Kidney epithelial cell (primary cell): ENCODE measurements at places on chromosomes 13 and 19. TPM values are rescaled to one million over a fixed set of nuclear protein-coding genes. Genes with fewer than 3 reads are reported as not detected.
A peak's percentile ranks its signal among the peaks of the same experiment; 100 is the strongest.

DNA sequence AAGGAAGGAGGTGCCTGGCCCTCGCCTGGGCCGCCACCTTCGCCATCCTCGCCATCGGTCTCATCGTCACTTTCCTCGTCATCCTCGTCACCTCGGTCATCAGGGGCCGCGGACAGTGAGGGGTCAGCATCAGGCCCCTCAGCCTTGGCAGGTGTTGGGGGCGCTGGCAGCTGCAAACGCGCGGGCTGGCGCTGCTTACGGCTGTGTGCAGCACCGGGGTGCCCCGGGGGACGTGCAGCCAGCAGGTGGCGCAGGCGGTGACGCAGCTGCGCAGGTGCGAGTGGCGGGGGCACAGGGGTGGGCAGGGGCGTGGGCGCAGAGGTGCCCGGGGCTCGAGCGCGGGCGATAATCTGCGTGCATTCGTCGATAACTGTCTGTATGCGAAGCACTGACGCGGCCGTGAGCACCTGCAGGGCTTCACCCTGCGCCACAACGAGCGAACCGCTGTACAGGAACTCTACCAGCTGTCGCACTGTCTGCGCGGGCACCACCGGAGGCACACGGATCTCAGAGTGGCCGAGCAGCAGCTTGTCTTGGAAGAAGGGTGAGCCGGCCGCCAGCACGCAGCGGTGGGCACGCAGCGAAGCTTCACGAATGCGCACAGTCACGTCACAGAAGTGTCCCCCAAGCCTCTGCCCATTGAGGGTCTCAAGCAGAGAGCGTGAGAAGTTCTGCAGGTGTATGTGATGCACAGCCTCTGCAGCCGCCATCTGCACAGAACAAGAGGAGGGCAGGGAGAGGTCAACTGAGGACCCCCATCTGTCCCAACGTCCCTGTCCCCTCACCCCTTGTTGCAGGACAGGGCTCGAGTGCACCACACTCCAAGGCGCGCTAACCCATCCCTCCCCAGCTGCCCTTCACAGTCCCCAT, 2.4 kb downstream of the ZBTB45 start:
- no peak for DNase-seq

GRCh38 chr19:18304208-18304457, 18.7 kb downstream of the LSM4 start:
- no peak for DNase-seq

DNA sequence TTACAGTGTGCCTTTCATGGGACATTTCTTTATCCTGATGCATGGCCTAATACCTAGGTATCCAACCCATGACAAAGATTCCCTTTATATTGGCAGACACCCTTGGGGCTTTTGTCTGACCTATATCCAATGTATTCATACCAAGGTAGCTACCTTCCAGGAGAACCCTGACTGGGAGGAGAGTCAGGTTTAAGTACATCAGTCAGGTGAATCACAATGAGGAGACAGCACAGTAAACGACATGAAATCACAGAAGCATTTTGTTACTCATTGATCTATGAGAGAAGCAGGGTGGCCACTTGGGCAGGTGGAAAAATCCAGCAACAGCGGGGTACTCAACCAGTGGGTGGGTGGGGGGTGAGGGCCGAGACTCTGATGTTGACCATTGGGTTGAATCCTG, 527.4 kb upstream of the ATXN8OS start:
- no peak for DNase-seq

DNA sequence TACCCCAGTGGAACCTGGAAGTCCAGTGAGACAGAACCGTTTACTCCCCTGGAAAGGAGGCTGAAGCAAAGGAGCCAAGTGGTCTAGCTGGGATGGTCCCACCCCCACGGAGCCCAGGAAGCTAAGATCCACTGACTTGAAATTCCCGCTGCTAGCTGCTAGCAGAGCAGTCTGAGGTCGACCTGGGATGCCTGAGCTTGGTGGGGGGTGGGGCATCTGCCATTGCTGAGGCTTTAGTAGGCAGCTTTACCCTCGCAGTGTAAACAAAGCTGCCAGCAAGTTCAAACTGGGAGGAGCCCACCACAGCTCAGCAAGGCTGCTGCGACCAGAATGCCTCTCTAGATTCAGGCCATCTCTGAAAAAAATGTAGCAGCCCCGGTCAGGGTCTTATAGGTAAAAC, 437.0 kb downstream of the SUCLA2 start:
- DNase-seq = no peak

GRCh38 chr19:42272989-42273406, 3.9 kb downstream of the CIC start:
- no peak for DNase-seq

GRCh38 chr13:48493066-48493765, 39.7 kb downstream of the RCBTB2 start:
- DNase-seq = no peak

DNA sequence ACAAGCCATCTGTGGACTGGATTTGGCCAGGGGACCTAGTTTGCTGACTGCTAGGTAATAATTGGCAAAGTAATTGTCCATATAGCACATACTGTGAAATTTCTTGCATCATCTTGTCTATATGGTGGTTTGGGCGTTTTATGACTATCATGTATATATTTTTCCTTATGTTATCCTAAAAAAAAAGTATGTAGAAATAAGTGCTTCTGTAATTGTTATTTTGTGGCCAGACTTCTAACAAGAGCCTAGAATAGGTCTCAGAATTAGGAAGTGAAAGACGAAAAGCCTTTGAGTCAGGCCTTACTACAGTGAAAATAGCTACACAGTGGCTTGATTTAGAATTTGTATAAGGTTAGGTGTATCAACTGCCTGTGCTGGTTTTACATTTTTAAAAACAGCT, 4.2 kb downstream of the FNDC3A start:
- no peak for DNase-seq

DNA sequence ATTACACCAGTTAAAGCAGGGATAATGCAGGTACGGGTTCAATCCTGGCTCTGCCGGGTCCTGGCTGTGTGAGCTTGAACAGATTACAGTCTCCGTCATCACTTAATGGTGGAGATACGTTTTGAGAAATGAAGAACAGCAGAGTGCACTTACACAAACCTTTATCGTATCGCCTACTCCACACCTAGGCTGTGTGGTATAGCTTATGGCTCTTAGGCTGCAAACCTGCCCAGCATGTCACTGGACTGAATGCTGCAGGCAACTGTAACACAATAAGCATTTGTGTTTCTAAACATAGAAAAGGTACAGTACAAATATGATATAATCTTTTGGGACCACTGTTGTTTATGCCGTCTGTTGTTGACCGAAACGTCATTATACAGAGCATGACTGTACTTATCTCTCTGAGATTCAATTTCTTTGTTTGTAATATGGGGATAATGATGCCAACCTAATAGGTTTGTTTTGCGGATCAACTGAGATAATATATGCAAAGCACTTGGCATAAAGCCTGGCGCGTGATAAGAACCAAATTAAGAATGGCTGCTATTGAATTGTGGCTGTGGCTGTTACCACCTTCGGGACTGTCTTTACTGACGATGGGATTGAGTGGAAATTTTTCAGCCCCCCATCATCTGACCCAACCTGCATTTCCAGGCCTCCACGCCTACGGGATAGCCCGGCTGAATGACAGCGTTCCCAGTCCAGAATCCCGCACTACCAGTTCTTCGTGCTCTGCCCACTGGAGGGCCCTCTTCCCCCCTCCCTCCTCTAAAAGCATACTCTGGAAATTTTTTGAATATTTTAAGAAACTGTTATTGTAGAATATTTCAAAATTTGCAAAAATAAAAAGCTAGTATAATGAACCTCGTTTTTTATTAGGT, 11.2 kb downstream of the KRTDAP start:
- DNase-seq = no peak

DNA sequence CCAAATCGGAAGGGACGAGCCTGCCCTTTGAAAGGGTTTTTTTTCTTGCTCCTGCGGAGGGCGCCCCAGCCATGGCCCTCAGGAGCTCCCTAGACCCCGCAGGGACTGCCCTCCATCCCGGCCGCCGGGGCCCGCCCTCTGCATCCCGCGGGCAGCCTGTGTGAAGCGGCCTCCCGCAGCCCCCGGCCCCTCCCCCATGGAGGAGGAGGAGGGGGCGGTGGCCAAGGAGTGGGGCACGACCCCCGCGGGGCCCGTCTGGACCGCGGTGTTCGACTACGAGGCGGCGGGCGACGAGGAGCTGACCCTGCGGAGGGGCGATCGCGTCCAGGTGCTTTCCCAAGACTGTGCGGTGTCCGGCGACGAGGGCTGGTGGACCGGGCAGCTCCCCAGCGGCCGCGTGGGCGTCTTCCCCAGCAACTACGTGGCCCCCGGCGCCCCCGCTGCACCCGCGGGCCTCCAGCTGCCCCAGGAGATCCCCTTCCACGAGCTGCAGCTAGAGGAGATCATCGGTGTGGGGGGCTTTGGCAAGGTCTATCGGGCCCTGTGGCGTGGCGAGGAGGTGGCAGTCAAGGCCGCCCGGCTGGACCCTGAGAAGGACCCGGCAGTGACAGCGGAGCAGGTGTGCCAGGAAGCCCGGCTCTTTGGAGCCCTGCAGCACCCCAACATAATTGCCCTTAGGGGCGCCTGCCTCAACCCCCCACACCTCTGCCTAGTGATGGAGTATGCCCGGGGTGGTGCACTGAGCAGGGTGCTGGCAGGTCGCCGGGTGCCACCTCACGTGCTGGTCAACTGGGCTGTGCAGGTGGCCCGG, 815 bp downstream of the MAP3K10 start:
- no peak for DNase-seq

DNA sequence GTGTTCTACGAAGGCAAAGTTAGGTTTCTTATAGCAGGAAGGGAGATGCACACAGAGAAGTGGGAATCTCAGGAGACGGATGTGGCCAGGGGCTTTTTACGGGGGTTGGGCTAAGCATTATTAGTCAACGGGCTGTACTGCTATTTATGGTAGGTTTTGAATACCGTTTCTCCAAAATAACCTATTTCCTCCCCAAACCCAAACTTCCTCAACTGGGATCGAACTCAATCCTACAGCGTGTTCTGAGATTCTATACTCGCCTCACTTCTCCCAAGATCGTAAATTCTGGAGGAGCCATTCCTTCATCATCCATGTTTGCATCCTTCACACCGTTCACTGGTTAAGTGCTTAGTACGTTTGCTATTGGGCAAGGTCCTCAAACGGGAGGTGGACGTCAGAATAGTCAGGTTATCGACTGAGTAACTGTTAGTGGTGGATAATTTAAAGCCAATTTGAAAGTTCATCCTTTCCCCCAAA, 1.2 kb upstream of the TRIM13 start:
- DNase-seq = no peak

GRCh38 chr19:15438124-15438496, 11.6 kb downstream of the WIZ start:
- DNase-seq = no peak

GRCh38 chr19:15433519-15434069, 14.8 kb upstream of the AKAP8L start:
- no peak for DNase-seq

DNA sequence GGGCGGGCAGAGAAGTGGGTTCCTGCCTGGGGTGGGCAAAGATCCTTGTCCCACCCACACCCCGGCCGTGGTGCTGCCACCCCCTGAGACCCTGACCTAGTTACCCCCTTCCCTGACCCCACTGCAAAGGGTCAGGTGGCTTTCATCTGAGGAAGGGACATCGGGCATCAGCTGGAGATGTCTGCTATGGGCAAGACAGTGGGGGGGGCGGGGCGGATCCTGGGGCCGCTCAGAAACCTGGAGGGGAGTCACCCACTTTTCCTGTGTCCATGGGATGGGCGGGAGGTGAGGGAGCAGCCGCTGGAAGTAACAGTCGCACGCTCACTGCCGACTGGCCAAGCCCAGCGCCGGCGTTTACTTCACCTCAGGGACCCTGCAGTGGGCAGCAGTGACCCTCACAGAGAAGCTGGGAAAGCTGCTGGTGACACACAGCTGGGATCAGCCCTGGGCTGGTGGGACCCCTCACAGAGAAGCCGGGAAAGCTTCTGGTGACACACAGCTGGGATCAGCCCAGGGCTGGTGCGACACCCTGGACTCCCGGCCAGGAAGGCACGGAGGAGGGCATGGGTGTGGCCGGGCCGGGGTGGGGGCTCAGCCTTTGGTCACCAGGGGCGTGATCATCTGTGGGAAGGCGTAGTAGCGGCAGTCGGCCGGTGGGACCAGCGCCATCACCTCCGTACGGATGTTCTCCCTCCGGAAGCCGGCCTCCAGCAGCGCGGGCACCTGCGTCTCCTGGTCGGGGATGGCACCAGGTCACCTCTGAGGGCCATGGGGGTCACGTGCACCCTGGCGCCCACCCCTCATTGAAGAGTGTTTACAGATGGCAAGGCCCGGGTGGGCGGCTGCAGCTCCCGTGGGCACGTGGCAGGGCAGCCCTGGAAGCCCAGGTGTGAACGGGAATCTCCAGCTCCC, 4.3 kb downstream of the GAMT start:
- no peak for DNase-seq

DNA sequence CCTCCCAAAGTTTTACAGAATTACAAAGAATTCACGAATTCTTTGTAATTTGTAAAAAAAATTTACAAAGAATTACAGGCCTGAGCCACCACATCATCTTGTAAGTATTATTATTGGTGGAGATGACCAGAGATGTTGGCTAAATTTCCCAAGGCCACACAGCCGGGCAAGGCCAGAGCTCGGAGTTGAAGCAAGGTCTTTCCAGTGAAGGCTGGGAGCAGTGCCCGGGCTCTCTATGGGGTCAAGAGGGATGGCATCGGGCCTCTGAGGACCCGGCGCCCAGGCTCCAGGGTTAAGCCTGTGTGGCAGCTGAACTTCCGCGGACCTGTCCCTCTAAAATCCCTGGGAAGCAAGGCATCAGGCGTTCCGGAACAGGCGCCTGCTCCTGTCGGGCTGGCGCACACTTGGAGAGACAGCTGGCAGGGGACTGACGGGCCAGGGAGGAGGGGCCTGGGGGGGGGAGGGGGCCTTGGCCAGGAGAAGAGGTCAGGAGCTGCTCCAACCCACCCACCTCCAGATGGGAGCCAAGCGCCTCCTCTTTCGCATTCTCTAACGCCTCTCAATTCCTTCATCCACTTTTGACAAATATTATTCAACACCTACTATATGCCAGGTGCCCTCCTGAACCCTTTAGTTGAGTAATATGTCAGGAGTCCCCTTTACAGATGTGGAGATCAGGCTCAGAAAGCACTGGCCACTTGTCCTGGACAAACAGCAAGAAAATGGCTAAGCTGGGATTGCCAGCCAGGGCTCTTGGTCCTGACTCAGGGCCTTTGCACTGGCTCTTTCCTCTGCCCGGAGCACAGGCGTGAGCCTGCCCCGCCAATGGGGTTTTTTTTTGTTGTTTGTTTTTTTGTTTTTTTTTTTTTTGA, 36.8 kb upstream of the SEMA6B start:
- no peak for DNase-seq

GRCh38 chr19:6652805-6653094, 17.2 kb downstream of the TNFSF14 start:
- DNase-seq = no peak

GRCh38 chr19:43503501-43504425, 783 bp downstream of the PHLDB3 start:
- DNase-seq = no peak

GRCh38 chr13:92838786-92839185, 387.8 kb upstream of the GPC6 start:
- peak; percentile 97 for DNase-seq

GRCh38 chr19:30439310-30439709, 67.1 kb downstream of the ZNF536 start:
- DNase-seq = no peak

GRCh38 chr19:19514215-19514657, 1.1 kb downstream of the TSSK6 start:
- DNase-seq = no peak

The ICAM4 gene
- 0.13 TPM in 1 of 2 replicates, not detected in the other for total RNA-seq

The TMTC4 gene
- 26.4 and 27.1 TPM in 2 replicates for total RNA-seq

The HSPB6 gene
- total RNA-seq = 0.17 and 0.82 TPM in 2 replicates

The PCDH9 gene
- 0.34 and 0.75 TPM in 2 replicates for total RNA-seq

The NOVA2 gene
- under 0.01 TPM in 1 of 2 replicates, not detected in the other for total RNA-seq

The IL27RA gene
- total RNA-seq = 4.1 and 7.5 TPM in 2 replicates

The KLF12 gene
- total RNA-seq = 11.9 and 13.1 TPM in 2 replicates
